NCI-H1048 (cell line): ENCODE measurements at places on chromosomes 1 and 21.

DNA sequence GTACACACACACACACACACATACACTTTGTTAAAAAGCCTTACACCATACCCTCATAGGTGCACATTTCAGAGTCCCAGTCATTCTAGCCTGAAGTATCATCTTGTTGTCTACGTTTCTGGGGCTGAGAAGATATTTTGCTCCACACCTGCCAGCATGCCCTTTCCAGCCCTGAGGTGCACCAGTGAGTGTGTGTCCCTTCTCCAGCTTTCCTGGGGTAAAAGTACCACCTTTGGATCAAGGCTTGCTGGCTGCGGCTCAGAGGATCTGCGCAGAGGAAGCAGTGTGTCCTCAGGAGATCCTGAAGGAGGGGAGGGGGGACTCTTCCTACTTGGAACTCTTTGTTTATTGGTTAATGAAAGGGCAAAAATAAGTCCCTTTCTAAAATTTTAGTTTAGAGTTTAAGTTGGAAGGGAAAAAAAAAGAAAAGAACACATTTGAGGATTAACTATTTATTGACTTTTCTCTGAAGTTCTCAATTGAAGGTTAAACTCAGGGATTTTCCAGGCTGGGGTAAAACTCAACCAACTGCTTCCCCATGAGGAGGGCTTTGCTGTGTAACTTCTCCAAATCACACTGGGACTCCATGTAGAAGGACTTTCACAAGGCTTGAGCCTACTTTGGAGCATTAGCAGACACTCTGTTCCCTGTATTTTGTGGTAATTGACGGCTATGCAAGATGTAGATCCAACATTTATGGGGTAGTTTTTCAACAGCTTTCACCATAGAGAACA is 200.3 kb upstream of the SGIP1 start:
- no peak for DNase-seq

- no peak for DNase-seq
Observed at GRCh38 chr1:84062496-84062895, 63.6 kb upstream of the TTLL7 start.

- no peak for DNase-seq
Observed at GRCh38 chr1:235008239-235008638, 120.4 kb downstream of the TOMM20 start.

DNA sequence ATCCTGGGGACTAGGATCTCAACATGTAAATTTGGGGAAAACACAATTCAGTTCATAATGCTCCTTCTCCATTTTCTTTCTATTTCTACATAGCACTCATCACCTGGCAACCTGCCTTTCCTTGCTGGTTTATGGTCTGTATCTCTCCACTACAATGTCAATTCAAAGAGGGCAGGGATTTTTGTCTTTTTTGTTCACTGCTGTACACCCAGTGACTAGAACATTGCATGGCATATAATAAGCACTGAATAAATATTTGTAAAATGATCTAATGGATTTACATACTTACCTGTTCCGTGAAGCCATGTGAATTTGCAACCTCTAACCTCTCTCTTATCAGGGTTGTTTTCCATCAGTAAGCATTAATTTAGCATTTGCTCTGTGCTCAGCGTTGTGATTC is 27.4 kb upstream of the TBX15 start:
- DNase-seq: no peak

DNA sequence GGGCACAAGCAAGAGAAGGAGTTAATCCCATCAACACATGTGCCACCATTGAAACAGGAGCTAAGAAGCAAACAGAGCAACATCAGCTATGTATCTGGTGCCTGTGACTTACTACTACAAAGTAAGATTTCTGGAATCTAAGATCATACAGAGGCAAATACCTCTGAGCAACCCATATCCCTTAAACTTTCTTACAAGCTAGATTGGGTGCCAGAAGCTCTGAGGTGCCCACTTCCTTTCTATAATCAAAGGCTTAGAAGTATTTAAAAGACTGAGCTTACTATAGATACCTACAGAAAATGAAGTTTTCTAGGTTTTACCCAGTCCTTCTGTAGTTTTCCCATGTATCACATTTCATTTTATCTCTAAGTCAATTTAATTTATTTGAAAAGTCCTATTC is 44.4 kb upstream of the ADAM30 start:
- DNase-seq: no peak

DNA sequence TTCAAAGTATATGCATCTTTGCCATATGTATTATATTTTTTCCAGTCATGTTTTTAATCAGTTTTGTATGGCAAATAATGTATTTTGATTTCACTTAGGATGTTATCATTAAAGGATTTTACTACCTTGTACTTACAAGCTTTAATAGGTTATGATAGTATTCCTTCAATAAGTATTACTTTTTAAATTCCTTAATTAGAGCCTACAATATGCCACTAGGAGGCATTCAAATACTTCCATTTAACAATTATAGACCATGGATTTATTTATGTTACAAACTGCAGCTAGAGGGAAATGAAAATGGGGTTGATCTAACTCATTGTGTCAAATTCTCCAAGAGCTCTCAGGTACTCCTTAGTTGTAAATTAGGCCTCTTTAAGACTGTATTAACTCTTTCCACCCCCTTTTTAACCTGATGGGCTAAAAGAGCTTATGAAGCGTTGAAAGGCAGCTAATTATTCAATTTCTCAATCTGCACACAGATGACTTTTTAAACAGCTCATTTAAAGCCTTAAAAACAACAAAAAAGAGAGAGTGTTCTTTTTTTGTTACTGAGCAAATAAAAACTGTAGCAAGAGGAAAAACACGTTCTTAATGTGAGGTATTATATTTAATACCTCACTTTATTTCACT is 156.2 kb downstream of the DENND1B start:
- no peak for DNase-seq

DNA sequence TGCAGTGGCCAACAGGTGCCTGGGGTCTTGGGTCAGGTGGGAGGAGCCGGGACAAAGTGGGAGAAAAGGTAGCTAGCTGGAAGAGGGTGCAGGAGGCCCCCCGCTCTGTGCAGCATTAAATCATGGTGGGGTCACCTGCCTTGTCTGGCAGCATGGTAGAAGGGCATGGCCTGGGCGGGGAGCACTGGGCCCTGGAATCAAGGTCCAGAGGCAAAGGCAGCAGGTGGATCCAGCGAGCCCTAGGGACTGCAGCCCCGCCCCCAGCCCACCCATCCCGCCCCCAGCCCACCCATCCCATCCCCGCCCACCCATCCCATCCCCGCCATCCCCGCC is 16.7 kb upstream of the TTLL10 start:
- DNase-seq: no peak

- no peak for DNase-seq
Observed at GRCh38 chr1:13478692-13479091, 35.1 kb downstream of the LRRC38 start.

- DNase-seq: no peak
Observed at GRCh38 chr1:22767852-22768251, 57.2 kb downstream of the EPHB2 start.

- DNase-seq: no peak
Observed at GRCh38 chr21:33755354-33755753, 113.1 kb downstream of the ITSN1 start.

- DNase-seq: no peak
Observed at GRCh38 chr1:160797271-160797709, 1.3 kb downstream of the LY9 start.

DNA sequence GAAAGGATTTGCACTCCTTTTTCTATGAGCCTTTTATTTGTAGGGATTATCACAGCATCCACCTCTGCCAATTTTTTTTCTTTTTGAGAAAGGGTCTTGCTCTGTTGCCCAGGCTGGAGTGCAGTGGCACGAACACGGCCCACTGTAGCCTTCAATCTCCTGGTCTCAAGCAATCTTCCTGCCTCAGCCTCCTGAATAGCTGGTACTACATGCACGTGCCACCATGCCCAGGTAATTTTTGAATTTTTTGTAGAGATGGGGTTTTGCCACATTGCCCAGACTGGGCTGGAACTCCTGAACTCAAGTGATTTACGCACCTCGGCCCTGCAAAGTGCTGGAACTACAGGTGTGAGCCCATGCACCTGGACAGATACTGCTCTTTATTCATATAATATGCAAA is 2.1 kb downstream of the SAMSN1 start:
- no peak for DNase-seq

- DNase-seq: no peak
Observed at GRCh38 chr1:19620786-19621185, 23.3 kb upstream of the NBL1 start.

DNA sequence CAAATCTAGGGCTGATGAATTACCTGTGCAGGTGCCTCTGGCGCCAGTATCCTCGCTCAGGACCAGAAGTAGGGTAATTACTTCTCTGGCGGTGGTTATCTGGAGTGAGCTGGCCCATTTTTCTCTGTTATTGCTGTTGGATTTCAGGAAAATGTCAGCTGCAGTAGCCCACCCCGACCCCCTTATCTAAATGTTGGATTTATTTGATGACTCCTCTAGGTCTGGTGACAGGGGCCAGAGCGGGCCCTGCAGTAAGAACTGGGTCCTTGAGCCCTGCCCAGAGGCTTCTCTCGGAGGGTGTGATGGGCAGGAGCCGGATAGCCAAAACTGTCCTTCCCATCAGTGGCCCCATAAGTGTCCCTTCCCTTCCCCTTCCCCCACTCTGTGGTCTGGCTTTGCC is 384.3 kb downstream of the PTPRU start:
- no peak for DNase-seq

GRCh38 chr21:33712022-33712803 is 69.9 kb downstream of the ITSN1 start:
- no peak for DNase-seq

DNA sequence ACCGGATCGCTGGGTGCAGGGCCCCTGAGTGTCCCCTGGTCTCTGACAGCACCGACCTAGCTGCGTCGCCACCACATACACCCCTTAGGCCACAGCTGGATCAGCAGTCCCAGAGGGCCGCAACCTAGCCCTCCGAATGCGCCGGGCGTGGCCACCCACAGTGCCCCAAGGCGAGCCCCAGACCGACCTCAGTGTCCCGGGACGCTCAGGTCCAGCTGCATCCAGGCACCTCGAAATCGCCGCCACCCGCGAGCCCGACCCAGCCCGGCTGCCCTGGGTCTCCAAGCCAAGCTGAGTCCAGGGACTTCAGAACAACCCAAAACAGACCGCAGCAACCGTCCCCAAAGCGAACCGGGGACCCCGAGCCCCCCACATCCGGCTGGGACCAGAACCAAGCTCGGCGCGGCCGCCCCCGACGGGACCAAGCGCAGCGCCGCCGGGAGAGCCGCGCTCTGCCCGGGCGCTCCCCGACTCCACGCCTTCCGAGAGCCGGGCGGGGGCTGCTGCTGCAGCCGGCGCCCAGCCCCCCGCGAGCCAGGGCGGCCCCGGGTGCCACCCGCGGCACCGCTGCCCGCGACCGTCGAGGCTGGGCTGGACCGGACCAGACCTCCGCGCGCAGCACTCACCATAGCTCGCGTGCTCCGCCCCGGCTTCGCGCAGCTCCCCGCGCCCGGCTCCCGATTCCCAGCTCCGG is 54.6 kb upstream of the ECE1 start:
- no peak for DNase-seq

- no peak for DNase-seq
Observed at GRCh38 chr21:37378700-37379139, 12.1 kb downstream of the DYRK1A start.

DNA sequence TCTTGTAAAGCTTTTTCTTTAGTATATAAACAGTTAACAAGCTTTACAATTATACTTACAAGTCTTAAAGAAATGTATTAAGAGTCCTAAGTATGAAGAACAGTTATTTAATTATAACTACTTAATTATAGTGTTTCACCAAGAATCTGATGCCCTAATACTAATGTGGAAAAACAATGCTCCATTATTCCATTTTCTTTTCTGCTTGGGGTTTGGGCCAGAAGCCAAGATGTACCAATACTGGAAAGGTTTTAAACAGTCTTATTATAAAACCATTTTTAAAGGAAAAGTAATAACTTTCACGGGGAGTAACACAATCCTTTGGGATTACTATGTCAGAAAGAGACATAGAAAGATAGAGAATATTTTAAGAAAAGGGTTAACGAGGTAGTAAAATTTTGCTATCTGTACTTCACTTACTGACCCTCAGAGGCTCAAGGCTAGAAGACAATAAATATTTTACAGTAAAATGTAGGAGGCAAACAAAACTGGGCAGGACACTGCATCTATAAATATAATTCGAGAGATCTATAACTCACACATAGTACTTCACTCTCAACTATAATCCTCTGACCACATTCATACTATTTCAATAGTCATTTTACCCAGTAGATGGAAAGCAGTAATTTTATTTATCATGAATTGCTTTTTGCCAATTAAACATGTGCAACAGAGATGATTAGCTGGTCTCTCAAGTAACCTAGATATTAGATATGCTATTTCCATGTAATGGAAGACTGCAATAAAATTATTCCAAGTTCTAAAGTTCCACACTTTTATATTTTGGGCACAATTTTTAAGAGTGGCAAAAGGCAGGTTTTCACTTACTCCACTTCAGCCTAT is 63.9 kb downstream of the LTN1 start:
- no peak for DNase-seq

- DNase-seq: no peak
Observed at GRCh38 chr1:153389401-153389800, 1.5 kb downstream of the S100A8 start.

DNA sequence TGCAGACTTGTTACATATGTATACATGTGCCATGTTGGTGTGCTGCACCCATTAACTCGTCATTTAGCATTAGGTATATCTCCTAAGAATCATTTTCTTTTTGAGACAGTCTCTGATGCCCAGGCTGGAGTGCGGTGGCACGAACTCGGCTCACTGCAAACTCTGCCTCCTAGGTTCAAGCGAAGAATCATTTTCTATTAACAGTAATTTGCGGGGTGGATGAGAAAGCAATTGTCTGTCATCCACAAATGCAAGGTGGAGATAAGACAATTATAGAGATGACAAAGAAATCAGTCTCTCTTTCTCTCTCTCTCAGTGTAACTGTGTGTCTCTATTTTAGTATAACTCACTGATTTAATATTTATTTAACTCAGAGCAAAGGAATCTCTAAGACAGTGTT is 131.0 kb upstream of the KIAA1614 start:
- no peak for DNase-seq

- no peak for DNase-seq
Observed at GRCh38 chr1:22875241-22875640, 97.4 kb downstream of the LACTBL1 start.

GRCh38 chr1:245278846-245279245 is 124.1 kb downstream of the KIF26B start:
- no peak for DNase-seq

DNA sequence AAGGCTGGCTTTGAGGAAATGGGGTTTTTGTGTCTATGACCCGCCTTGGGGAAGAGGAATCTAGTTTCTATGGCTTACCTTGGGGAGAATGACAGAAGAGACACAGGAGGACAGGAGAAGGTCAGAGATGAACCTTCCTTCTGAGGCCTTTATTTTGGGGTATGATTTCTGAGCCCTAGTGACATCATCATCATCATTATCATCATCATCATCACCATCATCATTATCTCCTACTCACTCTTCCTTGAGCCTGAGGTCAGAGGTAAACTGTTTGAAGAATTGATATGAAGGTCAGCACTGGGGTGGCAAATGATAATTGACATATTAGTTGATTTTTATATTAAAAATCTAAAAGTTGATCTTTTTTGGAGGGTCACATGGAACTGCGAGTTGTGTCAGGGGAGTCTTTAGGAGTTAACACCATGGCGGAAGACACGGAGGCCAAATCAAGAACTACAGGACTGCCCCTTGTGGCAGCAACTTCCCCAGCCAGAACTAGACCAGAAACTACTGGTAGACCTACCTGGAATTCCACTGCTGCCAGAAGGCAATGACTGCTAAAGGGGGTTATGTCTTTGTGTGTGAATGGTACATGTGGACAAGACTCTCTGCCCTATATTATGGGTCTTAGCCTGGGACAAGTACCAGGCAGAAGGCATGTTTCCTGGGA is 49.8 kb upstream of the WLS start:
- DNase-seq: no peak
